ENCODE measurements at places on chromosomes 6 and 20.

- no peak for DNase-seq
Observed at GRCh38 chr20:44702776-44703175, 12.4 kb upstream of the CCN5 start.

DNA sequence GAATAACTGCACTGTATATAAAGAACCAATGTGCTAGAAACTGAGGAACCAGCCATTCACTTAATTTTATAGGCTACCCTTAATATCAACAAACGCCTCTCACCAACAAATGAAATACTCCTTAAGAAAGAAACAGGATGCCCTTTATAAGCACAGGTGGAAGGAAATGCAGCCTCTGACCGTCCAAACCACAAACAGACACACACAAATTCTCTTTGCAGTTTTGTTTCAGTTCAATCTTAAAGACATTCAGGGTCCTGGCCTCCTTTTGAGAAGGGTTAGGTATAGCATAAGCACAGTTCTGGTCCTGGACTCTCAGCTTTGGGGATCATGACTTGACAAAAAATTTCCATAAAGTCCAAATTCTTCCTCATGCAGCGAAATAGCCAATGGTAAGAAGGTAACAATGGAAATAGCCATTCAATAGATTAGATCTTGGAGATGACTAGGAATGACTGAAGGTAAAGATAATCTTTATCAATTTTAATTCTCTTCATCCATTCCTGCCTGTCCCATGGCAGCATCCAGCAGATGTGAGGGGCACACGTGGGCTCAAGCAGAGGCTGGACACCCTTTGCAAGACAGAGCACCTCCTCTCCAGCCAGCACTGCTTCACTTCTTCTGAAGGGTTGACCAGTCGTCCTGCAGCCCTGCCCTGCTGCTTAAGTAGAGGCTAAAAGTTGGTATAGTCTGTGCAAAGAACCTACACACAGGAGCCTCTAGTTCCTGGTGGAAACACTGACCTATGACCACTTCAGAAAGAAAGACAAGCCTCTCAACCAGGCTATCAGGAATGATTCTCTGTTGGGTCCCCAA lies 123.9 kb downstream of the CD83 start:
- DNase-seq = no peak

DNA sequence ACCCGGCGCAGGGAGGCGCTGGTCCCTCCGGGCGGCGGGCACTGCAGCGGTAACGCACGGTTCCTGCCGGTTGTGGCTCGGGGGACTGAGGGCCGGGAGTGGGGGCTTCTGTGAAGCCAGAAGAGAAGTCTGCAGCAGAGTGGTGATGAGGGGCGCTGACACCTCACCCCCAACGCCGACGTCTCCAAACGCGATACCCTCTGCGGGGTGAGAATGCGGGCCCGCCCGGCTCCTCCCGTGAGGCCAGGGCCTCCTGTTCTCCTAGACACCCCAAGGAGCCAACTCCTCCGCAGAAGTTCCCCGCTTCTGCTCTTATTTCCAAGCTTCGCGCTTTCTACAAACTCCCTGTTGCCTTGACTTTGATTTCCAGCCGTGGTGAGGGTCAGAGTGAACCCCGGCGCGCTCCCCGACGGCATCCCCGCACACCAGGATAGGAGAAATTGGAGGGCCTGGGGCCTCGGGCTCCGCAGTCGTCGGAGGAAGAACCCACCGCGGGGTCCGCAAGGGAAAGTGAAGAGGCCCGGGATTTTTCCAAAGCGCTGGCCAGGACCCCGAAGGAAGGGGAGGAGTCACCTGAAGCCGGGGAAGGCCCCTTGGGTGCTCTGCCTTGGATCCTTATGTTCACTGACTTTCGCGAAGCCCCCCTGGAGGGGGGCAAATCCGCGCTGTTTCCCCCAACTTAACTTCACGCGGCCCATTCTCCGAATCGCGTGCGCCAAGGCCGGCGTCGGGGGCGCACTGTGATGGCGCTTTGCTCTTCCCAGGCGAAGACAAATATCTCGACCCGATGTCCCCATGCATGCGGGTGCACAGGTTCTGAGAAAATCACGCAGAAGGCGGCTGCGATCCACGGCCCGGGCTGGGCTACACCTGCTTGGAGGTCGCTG lies 3.1 kb upstream of the INSM1 start:
- DNase-seq = no peak

- no peak for DNase-seq
Observed at GRCh38 chr6:159729598-159730331, 2.5 kb downstream of the WTAP start.

- no peak for DNase-seq
Observed at GRCh38 chr6:34615574-34616226, 59.6 kb upstream of the SPDEF start.

DNA sequence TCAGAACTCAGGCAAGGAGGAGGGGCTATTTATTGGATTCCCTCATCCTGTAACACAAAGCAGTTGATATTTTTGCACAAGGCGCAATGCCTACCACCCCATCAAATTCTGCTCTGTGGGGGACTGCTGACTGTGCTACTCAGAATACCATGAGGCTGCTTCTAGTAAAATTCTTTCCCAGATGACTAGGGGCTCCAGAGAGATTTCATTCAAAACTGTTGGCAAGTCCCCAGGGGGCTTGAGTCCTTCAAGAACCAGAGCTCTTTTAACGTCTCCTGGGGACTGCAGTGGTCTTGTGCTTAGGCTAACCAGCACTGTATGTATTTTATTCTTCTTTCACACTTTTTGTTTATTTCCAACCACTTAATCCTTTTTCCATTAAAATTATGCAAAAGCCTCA lies 365.9 kb upstream of the AGPAT4 start:
- no peak for DNase-seq

- no peak for DNase-seq
Observed at GRCh38 chr6:8743170-8743745, 307.9 kb upstream of the SLC35B3 start.

- DNase-seq = no peak
Observed at GRCh38 chr6:121619987-121620740, 184.7 kb downstream of the GJA1 start.

GRCh38 chr20:1323256-1323655 lies 5.7 kb downstream of the SDCBP2 start:
- DNase-seq = no peak

GRCh38 chr20:63566395-63567135 lies 7.5 kb downstream of the HELZ2 start:
- DNase-seq = no peak

DNA sequence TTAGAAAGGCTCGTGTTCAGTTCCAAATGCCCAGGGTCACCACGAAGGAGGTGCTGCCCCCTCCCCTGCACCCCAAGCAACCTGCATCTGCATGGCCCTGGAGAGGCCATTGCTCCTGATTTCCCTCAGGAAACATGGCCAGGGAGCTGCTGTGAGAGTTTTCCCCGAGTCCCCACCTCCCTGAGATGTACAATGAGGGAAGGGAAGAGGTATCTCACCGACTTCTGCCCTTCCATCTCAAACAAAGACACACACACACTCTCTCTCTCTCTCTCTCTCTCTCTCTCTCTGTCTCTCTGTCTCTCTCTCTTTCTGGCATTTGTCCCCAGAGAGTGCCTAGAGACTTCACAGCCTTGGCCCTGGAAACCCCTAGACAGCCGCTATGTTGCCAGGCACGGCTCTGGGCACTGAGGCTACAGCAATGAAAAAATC lies 120.4 kb downstream of the MRPL14 start:
- DNase-seq = no peak

DNA sequence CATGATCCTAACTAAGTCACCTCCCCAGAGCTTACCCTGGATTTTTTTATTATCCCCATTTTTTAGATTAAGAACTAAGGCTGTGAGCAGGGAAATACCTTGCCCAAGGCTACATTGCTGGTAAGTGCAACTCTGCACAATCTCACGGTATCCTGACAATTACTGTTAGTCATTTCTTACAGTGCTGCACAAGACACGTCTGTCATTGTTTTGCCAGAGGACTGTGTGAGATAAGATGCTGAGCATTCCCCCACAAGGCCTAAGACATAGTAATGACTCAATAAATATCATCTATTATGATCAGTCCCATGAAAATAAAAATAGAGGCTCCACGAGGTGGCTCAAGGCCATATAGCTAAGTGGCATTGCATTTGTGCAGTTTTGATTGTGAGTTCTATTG lies 21.0 kb downstream of the PFDN4 start:
- no peak for DNase-seq

Measured in NCI-H2171 (cell line).